ENCODE measurements at places on chromosomes 5 and 9. TPM values are rescaled to one million over a fixed set of nuclear protein-coding genes. Genes with fewer than 3 reads are reported as not detected.

DNA sequence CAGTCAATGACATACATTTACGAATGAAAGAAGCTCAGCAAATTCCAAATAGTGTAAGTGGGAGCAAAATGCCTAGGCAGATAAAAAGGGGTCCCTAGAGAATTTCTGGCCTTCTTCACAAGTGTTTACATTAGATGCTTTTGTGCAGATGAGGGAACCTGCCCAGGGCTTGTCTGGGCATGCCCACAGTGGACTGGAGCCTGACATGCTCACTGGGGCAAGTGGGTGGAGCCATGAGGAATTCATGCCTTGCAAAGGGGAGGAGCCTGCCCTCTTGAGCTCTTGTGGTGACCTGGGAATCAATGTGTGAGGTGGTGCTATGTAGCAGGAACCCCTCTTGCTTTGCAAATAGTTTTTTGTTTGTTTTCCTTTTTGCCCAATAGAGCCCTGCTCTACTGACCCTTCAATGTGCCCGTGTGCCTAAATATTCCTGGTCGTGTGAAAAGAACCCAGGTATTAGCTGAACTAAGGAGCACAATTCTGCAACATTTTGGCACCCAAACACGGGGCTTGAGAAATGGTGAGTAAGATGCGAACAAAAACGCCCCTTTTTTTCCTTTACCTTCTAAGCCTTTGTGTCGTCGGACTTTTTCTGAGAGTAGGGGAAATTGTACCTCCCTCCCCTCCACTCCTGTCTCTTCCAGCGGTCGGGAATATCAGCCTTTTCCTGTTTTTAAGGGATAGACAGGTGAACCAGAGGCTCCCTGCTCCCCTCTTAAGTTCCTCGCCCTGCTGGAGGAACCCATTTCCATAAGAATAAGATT is 433.8 kb upstream of the CDH9 start:
- DNase-seq: no peak

ADGRV1 gene
- total RNA-seq: 10.6 TPM

DNA sequence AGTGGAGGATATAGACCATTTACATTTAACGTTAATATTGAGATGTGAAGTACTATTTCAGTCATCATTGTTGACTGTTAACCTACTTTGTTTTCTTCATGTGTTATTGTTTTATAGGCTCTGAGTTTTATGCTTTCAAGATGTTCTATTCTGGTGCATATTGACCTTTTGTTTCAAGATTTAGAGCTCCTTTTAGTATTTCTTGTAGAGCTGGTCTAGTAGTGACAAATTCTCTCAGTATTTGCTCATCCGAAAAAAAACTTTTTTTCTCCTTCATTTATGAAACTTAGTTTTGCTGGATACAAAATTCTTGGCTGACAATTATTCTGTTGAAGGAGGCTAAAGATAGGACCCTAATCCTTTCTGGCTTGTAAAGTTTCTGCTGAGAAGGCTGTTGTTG is 91.3 kb downstream of the INVS start:
- DNase-seq: no peak

TOR2A gene
- total RNA-seq: 5.3 TPM

GRCh38 chr5:137838976-137839375 is 28.7 kb upstream of the MYOT start:
- no peak for DNase-seq

PPP3R2 gene
- total RNA-seq: not detected

DNA sequence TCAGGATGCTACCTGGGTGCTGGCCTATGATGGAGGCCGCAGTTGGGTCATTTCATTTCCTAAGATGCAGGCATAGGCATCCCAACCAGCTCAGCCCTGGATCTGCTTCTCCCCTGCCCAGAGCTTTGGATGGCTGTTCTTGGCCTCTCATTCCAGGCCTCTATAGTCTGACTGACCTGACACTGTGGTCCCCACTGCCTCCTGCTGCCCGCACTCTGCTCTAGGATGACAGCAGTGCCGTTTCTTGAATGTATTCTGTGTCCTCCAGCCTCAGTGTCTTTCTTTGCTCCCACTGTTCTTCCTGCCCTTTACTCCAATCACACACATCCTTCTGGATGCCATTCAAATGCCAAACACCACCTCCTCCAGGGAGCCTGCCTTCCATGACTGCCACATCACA is 235.7 kb downstream of the HSPA4 start:
- DNase-seq: peak; percentile 50

DNA sequence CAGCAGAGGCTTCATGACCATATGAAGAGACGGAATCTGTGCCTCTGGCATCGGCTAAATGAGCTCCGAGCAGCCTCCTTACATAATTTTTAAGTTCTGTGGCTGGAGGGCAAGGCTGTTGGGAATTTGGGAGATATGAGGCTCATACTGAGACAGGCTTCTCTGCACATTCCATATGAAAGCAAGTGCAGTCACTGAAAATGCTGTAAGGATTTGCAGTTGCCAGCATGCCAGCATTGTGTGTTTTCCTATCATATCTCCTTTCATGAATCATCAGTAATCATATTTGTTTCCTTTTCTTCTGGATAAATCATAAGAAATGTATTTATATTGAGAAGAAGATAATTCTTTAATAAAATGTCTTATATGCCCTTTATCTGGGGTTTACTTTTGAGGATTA is 775.4 kb downstream of the SEMA5A start:
- no peak for DNase-seq

DNA sequence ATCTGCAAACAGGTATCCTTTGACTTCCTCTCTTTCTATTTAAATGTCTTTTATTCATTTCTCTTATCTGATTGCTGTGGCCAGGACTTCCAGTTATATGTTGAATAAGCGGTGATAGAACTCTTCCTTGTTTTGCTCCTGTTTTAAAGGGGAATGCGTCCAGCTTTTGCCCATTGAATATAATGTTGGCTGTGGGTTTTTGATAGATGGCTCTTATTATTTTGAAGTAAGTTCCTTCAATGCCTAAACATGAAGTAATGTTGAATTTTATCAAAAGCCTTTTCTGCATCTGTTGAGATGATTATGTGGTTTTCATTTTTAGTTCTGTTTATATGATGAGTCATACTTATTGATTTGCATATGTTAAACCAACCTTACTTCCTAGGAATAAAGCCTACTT is 300.5 kb upstream of the CTNND2 start:
- no peak for DNase-seq

LECT2 gene
- not detected for total RNA-seq

GRCh38 chr5:131993676-131994075 is 17.8 kb downstream of the ACSL6 start:
- DNase-seq: no peak

Data from Daoy (cell line).